ENCODE measurements at places on chromosomes 6 and 20.
A peak's percentile ranks its signal among the peaks of the same experiment; 100 is the strongest.

GRCh38 chr20:31595654-31596411, 9.3 kb upstream of the ID1 start:
- DNase-seq = peak; percentile 90

- no peak for DNase-seq
Measured at GRCh38 chr20:50999355-50999754, 23.6 kb downstream of the KCNG1 start.

DNA sequence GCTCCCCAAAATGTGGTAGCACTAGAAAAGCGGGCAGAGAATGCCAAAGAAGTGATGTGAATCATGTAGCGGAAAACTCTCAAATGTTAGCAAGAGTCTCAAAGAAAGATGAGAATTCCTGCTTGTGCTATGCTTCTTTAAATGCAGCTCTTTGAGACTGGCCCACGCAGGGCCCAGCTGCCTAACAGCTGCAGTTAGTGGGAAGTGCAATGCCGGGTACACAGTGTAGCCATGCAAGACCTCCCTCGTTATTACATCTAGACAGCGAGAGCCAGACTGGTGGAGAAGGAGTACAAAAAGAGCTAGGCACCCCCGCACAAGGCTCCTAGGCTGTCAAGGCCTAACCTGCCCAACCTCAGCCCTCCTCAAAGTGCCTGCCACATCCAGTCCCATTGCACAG, 201.7 kb upstream of the PRDM1 start:
- no peak for DNase-seq

- DNase-seq = no peak
Measured at GRCh38 chr6:130985115-130985514, 77.9 kb downstream of the EPB41L2 start.

- no peak for DNase-seq
Measured at GRCh38 chr6:8446391-8446790, 11.0 kb upstream of the SLC35B3 start.

- DNase-seq = no peak
Measured at GRCh38 chr6:137878486-137879285, 11.6 kb downstream of the TNFAIP3 start.

- no peak for DNase-seq
Measured at GRCh38 chr6:166744223-166745134, 117.4 kb upstream of the RPS6KA2 start.

DNA sequence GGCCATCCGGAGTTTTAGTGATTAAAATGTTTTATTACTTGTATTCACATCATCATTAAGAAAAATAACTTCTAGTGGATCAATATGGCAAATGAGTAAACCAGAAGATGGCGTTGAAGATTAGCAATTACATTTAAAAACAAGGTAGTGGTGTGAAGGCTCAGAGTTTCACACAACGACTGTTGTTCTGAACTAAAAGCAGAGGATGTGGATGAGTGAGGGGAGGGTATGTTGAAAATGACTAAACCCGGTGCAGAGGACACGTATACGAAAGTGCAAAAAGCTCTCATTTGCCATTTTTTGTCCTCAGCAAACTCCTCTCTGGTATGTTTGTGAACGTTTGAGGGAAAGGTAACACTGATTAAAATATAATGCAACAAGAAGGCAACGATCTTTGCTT, 1.9 kb upstream of the IRF4 start:
- DNase-seq = no peak

DNA sequence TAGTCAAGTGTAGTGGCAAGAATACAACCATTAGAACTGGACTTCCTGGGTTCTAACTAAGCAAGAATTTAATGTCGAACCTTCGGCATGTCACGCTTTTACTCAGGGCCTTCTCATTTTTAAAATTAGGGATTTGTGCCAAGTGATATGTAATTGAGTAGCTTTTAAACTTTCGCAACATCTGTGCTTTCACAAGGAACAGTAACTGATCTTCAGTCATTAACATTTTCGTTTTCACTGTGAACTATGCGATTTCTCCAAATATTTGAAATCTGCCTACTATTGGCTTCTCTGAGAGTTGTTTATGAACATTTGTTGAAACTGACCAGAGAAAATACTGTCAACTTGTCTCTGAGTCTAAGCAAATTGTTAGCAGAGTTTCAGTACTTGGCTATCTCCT, 27.6 kb downstream of the GRM1 start:
- DNase-seq = no peak

DNA sequence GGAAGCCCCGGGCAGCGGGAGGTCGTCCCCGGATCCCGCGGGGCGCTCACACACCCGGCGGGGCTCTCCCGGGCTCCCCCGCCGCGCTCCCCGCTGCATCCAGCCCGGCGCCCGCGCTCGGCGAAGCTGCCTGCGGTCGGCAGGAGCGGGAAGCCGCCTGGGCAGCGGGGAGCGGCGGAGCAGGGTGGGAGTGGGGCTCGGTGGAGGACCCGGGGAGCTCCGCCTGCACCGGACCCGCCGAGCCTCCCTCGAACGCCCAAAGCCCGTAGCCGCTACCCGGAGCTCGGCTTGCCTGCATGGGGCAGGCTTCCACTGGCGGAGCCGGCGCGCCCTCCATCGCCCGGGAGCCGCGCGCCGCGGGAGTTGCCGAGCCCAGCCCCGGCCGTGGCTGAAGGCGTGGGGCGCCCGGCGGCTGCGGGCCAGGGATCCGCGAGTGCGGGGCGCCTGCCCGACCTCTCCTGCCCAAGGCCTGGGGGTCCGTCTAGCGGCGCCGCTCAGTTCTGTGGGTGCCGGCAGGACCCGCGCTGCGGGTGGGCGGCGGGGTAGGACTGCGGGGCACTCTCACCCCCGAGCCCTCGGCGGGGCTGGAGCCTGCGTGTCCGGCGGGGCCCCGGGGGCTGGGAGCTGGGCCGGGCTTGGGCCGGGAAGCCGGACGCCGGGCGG, 671 bp downstream of the CDH4 start:
- DNase-seq = no peak

- no peak for DNase-seq
Measured at GRCh38 chr20:53013183-53013582, 41.0 kb downstream of the TSHZ2 start.

DNA sequence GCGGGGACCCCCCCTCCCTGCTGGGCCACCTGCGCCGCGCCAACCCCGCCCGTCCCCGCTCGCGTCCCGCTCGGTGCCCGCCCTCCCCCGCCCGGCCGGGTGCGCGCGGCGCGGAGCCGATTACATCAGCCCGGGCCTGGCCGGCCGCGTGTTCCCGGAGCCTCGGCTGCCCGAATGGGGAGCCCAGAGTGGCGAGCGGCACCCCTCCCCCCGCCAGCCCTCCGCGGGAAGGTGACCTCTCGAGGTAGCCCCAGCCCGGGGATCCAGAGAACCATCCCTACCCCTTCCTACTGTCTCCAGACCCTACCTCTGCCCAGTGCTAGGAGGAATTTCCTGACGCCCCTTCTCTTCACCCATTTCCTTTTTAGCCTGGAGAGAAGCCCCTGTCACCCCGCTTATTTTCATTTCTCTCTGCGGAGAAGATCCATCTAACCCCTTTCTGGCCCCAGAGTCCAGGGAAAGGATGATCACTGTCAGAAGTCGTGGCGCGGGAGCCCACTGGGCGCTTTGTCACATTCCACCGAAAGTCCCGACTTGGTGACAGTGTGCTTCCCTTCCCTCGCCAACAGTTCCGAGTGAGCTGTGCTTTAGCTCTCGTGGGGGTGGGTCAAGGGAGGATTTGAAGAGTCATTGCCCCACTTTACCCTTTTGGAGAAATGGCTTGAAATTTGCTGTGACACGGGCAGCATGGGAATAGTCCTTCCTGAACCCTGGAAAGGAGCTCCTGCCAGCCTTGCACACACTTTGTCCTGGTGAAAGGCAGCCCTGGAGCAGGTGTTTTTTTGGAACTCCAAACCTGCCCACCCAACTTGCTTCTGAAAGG, 2.1 kb downstream of the VEGFA start:
- DNase-seq = peak; percentile 36

DNA sequence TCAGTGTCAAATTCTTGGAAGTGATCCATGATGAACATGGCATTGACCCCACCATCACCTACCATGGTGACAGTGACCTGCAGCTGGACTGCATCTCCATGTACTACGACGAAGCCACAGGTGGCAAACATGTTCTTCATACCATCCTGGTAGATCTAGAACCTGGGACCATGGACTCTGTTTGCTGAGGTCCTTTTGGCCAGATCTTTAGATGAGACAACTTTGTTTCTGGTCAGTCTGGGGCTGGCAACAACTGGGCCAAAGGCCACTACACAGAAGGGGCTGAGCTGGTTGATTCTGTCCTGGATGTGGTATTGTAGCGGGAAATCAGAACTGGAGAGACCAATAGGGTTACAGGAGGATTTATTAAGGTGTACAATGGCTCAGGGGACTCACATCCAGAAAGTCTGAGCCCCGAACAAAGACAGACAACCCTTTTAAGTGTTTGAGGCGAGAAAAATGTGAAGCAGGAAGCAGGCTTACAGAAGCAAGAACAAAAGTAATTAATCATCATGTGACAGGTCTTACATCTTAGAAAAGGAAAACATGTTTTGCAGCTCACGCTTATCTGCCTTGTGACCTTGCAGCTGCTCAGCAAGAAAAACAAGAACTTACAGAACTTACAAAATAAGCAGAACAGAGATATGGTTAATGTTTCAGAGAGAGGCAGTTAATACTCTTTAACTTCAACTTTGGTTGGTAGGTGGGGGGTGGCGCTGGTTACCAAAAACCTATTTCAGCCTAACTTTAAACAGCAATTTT, 58.8 kb upstream of the MOCS1 start:
- no peak for DNase-seq

DNA sequence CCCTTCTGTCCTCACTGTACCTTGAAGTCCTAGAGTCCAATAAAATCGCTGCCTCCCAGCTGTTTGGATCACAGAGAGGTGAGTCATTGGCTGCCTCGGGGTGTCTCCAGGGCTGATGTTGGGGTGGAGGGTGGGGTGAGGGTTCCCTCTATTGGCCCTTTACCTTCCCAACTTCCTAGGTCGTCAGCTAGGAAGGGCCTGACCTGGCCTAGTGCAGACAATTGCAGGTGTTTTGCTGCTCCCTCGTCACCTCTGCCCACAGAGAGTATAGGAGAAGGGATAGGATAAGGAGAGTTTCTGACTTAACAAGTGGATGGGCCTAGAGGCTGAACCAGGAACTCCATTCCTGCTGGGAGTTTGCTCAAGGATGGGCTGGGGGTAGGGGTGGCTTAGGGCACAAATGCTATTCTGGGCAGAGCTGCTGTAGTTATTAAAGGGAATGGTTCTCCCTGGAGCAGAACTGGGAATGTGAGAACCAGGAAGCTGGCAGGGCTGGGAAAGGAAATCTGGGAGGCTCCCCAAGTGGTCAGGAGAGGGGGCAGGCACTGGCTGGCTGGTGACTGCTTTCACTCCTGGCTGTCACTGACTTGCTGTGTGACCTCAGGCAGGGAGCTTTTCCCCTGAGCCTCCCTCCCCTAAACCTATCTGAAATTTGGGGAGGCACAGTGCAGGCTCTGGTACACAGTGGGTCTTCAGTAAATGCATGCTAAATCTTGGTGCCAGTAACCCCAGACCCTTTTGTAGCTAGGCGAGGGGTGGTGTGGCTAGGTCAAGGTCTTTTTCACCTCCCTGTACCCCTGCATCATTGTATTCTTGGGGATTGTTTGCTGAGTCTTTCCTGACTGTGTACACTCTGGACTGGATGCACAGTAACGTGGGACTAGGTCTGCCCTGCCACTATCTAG, 1.5 kb downstream of the TP53INP2 start:
- no peak for DNase-seq

GRCh38 chr6:147322299-147323162, 118.3 kb downstream of the STXBP5 start:
- DNase-seq = peak; percentile 58

GRCh38 chr20:33814238-33814712, 3.1 kb downstream of the CHMP4B start:
- DNase-seq = no peak

DNA sequence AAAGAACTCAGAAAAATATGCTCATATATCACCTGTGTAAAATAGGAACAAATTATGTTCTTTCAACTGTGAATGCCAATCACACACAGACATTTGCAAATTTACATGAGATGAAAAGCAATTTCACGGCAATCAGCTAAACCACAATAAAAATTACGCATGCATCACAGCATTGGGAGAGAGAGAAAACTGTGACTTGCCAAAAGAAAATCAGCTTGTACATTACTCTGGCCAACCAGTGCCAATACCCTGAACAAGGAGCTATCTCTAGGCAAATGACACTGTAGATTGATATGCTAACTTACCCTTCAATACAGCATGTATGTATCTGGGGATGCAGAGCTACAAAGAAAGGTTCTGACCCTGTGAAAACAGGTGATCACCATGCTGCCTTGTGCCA, 515.6 kb downstream of the EYS start:
- no peak for DNase-seq

DNA sequence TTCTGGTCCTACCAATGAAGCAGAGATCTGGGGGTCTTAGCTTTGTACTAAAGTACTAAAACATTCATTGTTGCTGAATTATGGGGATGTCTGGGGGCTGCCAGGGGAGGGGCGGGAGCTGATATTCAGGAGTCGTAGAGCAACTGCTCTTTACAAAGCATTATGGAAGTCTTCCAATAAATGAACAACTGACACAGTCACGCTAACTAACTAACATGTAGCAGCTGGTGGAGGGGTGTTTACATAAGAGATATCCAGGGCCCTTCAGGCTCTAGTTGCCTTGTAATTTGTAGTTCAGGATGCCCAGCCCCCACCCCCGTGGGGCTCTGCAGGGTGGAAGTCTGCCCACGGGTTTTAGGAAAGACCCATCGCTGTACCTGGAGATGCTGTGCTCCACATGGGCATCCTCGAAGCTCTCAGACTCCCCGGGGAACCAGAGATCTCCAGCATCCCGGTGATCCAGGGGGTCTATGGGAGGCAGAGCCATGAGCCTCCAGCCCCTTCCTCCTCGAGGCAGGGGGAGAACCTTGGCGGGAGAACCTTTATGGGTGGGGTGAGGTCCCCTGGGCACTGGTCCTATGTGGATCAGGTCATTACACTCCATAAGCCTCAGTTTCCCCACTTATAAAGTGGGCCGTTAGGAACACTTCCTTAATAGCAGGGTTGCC, 3.4 kb downstream of the TREM2 start:
- no peak for DNase-seq

GRCh38 chr20:19940988-19941460, 76.1 kb upstream of the NAA20 start:
- no peak for DNase-seq

GRCh38 chr20:20971810-20972209, 134.3 kb downstream of the LINC00237 start:
- DNase-seq = no peak

GRCh38 chr6:69623357-69623756, 173.5 kb downstream of the LMBRD1 start:
- DNase-seq = no peak
